ENCODE measurements at places on chromosomes 11 and 22.

DNA sequence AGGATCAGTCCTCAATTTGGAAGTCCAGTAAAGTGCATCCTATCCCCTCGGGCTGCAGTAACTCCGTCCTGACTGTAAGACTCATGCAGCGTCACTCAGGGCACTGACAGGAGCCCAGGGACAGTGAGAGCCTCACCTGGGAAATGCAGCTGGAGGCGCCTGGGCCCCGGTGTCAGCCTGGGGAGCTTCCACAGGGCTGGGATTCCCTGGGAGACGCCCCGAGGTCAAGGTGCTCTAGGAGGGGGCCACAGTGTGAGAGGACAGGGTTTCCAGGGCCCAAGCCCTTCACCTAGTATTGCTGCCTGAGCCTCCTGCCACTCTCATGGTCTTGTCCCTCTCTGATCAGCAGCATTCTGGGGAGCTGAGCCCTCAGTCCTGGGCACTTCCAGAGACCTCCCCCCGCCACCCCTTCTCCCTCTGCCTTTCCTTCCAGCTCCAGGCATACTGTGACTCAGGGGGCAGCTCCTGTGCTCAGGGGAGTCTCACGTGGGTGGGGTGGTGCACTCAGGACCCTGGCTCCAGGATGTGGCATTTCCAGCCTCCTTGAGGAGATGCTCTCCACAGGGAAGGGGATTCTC, 99.1 kb upstream of the IGLL5 start:
- DNase-seq = no peak

- no peak for DNase-seq
These were observed 174.8 kb downstream of the SPON1 start for GRCh38 chr11:14137284-14137683.

GRCh38 chr22:42490243-42490832, 29.3 kb downstream of the RRP7A start:
- DNase-seq = no peak

DNA sequence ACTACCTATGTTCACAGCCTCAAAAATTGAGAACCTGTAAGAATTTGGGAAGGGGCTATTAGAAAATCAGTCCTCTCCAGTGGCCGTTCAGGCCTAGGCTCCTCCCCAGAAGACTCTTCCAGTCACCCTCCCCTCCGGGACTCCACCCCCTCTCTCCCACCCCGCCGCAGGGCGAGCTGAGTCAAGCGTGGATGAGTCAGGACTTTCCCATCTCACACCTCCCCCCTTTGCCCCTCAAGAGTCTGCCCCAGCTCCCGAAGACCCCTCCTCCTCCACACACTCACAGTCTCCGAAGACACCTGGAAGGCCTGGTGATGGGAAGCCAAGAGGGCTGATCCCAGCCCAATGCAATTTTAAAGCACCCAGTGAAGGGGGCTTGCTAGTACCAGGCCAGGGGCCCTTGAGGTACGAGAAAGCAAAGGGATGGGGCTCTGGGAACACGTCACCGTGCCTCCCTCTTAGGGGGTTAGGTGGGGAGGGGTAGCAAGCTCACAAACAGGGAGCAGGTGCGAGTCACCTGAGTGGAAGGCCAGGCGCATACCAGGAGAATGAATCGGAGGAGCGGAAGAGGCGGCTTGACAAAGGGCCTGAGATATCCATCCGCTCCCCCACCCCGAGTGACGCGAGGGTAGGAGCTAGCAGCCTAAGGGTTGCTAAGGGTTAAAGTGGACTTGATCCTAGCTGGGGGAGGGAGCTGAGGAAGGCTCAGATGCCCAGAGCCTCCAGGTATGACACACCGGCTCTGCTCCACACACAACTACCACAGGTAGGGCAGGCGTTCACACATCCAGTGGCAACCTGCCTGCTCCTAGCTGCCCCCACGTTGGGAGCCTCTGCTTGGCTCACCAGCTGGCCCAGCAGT, 13.6 kb downstream of the BCL9L start:
- DNase-seq = peak; percentile 48

- no peak for DNase-seq
These were observed 2.2 kb downstream of the APOBEC3A start for GRCh38 chr22:38959590-38959989.

GRCh38 chr11:36508743-36509142, 1.3 kb downstream of the TRAF6 start:
- no peak for DNase-seq

GRCh38 chr11:35799655-35800054, 137.1 kb downstream of the TRIM44 start:
- no peak for DNase-seq

- no peak for DNase-seq
These were observed 82.9 kb upstream of the TBCEL start for GRCh38 chr11:120941000-120941399.

DNA sequence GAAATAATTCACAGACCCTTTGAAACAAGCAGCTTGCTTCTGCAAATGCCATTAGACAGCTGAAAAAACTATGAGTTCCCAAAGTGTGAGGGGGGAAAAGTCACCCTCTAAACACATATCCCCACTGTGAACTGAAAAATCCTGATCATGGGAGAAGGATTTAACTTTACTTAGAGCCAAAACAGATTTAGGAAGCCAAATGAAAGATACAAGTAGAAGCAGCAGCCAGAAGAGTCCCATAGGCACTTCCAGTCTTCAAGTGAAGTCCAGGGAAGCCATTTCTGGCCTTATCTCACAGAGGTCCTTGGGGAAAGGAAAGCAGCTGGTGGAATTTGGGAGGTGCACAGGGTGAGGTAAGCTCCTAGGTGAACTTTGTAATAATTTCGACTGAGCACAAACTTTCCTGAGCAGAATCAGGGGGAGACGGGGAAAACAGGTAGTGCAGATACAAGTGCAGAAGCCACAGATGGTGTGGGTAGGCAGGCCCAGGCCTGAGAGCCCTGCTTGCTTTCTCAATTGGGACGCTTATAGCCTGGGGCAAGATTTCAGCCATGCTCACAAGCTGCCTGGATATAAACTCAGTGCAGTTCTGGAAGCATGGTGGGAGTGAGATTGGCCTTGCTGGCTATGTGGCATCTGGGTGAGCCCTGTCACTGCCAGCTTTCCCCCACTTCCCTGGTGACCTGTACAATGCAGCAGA, 44.8 kb downstream of the GAS2 start:
- no peak for DNase-seq

GRCh38 chr22:41827671-41828070, 5.2 kb upstream of the SREBF2 start:
- no peak for DNase-seq

DNA sequence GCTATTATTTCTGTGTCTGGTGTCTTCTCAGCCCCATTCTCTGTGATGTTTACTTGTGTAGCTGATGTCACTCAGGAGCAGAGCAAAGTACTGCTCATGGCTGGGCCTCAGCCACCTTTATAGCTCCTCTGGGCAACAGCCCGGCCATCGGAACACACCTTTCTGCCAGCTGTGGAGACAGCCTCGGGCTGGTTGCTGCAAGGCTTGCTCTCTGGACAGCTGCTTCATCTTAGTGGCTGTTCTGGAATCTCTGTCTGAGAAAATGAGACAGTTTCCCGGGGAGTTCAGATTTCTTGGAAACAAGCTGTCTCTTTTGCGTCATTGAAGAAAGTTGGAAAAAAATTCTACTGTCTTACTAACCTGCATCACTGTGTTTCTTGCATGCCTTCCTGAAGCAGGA, 20.0 kb downstream of the THY1 start:
- DNase-seq = no peak

- DNase-seq = no peak
These were observed 202.7 kb upstream of the MPPED2 start for GRCh38 chr11:30788849-30789248.

DNA sequence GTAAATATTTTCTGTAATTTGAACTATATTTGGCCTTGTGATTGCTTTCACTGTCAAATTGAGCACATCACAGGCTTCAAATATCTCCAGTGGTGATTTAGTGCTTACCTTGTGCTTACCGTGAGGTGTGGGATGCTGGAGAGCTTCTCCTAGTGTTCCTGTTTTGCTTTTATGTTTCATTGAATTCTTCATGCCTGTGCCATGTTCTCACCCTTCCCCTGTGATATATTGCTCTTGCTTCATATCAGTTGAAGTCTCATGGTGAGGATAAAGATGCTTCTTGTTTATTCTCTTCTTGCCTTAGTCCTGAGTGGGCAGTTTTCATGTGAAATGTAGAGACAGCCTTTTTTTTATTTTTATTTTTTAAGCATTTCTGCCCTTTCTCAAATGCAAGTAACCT, 198.0 kb upstream of the PDGFD start:
- no peak for DNase-seq

DNA sequence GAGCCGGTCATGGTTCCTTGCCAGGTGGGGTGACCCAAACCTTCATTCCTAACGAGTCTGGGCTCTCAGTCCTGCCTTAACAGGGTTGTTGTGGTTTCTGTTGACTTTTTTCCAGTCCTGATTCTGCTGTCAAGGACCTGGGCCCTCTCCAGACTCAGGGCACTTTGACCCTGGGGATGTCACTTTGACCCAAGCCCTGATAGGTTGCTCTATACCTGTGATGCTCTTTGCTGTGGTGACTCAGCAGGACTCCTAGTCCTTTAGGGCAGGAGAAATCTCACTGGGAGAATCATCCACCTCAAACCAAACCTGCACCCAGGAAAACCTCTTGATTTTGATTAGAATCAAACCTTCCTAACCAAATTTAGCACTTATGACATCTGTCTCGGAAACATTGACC, 20.5 kb upstream of the MPPED1 start:
- no peak for DNase-seq

GRCh38 chr11:114058026-114058706, 1.3 kb upstream of the ZBTB16 start:
- DNase-seq = no peak

DNA sequence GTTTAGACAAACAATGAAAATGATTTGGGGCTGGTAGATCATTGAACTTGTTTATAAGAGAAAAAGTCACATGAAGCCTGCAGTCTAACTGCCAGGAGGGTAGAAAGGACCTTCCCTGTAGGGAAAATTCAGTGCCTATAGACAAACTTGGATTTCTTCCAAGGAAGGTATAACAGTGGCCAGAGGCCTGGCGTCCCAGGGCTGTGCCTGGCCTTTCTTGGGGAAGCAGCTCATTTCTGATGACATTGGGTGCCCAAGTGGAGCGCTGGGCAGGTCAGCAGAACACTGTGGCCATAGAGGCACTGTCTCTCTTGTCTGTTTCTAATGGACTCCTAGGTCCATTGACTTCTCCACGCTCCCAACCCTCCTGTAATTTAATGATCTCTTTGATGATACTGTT, 6.6 kb upstream of the FXYD6 start:
- DNase-seq = no peak

GRCh38 chr22:29907753-29908515, 25.0 kb downstream of the MTMR3 start:
- no peak for DNase-seq

GRCh38 chr11:2201542-2201941, 29.9 kb upstream of the TH start:
- no peak for DNase-seq

DNA sequence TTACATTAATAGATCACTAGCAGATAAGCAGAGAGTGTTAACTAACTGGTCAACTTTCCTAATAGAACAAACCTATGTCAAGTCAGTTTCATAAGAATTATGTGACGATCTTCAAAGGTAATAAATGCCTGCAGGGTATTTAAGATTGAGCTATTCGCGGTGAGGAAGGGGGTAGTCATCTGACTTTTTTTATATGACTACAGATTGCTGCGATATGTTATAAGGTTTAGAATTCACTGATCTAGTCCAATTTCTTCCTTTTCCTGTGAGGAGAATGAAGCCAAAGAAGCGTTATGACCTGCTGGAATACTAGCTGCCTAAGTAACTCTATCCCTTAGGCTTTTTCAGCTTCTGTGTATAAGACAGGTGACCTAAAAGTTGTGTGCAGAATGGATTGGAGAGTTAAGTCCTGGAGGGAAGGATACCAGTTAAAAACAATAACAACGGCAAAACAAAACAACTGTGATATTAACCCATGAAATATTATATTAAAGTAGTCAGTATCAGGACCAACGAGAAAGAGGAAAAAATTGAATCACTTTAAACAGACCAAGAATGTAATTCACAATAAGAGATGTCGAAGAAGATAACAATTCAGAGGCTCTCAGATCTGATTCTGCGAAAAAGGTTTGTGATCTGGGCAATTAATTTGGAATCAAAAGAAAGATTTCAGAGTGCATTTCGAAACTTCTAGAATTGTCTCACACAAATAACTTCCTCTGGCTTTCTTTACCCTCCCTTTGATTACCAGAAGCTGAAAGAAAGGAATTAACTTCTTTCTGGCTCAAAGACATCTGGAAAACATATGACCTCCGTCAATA, 630 bp downstream of the CASP4 start:
- DNase-seq = no peak

GRCh38 chr11:130826572-130826971, 89.7 kb downstream of the SNX19 start:
- no peak for DNase-seq

DNA sequence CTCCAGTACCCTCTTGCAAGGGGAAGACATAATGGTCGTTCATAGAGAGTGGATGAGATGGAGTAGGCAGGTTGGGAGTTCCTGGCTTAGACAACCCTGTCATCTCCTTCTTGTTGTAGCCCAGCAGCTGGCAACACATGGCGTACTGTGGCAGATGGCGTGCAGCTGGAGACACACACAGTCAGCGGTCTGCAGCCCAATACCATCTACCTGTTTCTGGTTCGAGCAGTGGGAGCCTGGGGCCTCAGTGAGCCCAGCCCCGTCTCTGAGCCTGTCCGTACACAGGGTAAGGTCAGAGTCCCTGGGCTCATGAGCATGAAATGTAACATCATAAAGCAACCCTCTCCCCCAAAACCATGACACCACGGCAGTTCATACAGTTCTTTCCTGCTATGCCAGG, 8.7 kb downstream of the ROBO3 start:
- DNase-seq = no peak

DNA sequence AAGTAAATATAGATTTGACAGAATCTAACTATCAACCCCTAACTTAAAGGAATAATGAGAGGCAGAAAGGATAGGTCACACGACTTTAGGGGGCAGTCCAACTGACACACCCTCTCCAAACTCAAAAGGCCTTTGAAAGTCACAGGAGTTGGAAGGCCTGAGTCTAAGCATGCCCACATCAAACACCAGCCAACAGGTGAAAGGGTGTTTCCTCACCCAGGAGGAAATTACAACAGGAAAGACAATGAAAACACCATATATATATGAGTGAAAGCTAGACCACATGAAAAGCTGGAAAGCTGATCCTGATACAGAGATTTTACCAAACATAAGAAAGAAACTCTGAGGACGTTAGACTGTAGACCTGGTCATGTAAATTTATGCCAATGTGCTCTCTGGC, 10.5 kb upstream of the DEPDC7 start:
- peak; percentile 67 for DNase-seq

GRCh38 chr22:45882881-45883810, 93.8 kb downstream of the WNT7B start:
- DNase-seq = no peak

GRCh38 chr22:42335839-42336378, 65.5 kb upstream of the TCF20 start:
- DNase-seq = no peak

Measured in central memory CD4-positive, alpha-beta T cell (primary cell).